ENCODE measurements at places on chromosomes 11 and 22.

GRCh38 chr11:66727282-66728037, 1.6 kb downstream of the SPTBN2 start:
- DNase-seq, result no peak

DNA sequence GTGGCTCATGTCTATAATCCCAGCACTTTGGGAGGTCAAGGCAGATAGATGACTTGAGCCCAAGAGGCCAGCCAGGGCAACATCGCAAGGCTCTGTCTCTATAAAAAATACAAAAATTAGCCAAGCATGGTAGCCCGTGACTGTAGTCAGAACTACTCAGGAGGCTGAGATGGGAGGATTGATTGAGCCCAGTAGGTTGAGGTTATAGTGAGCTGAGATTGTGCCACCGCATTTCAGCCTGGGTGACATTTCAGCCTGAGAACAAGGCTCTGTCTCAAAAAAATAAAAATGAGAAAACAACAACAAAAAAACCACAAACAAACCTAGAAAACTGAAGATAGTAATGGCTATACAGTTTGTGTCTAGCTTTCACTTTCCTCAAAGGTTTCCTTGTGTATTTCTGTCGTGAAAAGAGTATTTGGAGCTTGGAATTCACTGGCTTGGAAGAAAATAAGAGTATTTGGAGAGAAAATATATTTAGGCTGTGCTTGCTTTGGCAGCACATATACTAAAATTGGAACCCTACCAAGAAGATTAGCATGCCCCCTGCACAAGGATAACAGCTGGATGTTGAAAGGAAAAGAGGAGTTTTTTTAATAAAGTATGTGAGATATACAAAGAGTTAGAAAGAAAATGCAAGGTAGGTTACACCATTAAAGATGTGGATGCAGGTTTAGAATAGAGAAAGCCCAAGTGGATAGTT, 3.9 kb upstream of the BIRC3 start:
- no peak for DNase-seq

- no peak for DNase-seq
Measured at GRCh38 chr11:57386178-57386940, 4.1 kb downstream of the PRG2 start.

DNA sequence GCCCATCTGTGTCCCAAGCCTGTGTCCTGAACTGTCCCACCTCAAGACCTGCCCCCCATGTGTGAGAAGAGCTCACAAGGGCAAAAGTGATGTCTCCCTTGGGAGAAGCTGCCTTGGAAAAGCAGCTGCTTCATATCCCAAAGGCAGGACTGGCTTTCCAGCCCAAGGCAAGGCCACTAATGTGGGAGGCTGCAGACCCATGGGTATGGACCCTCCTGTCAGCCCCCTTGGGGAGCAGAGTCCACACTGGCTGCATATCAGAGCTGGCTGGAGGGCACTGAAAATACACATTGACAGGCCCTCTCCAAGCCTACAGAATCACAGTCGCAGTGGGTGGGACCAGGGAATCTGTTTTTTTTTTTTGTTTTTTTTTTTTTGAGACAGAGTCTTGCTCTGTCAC, 2.7 kb downstream of the PELI3 start:
- DNase-seq, result no peak

All from activated naive CD8-positive, alpha-beta T cell treated with anti-CD3 and anti-CD28 coated beads, Interleukin-2, amount 50 U/mL, for 16 hours (primary cell).